ENCODE measurements at places on chromosomes 2 and 18. TPM values are rescaled to one million over a fixed set of nuclear protein-coding genes. Genes with fewer than 3 reads are reported as not detected.

GRCh38 chr2:37676274-37676673, 4.8 kb upstream of the CDC42EP3 start:
- DNase-seq = no peak

DNA sequence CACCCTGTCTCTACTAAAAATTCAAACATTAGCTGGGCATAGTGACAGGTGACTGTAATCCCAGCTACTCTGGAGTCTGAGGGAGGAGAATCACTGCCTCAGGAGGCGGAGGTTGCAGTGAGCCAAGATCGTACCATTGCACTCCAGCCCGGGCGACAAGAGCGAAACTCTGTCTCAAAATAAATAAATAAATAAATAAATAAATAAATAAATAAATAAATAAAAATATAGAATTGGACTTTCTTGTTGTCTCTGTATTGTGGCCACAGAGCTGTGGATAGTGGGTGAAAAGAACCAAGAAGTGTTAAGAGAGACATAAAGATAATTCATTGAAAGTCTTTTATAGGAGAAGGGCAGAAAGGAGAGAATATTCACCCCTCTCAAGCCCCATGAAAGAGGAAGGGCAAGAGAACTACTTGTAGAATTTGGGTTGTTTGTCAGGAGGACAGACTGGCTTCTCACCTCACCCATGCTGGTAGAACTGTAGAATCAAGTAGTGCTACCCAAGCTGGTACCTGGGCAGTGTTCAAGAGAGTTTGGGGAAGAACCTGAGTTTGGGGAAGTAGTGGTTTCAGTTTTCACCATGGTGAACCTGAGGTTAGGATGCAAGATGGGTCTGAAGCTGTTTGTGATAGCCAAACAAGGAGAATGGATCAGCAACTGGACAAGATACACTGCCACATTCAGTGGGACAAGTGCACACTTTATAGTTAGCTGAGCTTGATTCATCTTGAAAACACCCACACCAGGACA, 256.5 kb downstream of the CD226 start:
- DNase-seq = no peak

DNA sequence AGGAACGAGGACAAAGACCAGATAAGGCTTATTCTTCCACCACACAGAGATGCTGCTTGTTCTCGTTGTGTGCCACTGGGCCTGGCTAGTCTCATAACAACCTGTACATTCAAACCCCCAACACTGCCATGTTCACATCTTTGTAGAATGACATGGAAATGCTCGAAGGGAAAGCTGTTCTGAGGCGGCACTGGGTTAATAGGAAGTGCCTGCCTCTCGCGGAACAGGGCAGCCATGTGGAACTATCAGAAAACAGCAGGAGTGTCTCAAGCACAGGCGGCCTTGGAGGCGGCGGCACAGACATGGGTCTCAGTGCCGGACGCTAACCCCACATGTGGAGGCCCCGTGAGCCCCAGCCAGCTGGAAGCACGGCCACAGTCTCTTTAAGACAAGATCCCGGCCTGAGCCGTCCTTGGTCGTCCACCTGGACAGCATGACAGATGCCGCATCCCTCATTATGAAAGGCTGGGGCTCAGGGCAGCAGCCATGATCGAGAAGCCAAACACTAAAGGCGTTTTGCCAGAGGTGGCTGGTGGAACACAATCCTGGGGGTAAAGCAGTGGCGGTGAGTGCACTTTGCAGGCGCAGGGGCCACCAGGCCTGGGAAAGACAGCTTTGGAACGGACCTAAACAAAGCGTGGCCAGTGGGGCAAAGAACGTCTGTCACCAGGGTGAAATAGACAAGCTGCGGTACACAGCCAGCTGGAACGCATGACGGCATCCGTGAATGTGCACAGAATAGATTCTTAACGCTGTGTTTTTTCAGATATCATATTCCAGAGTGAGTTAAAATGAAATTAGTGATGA, 161.0 kb downstream of the HDAC4 start:
- DNase-seq = no peak

DNA sequence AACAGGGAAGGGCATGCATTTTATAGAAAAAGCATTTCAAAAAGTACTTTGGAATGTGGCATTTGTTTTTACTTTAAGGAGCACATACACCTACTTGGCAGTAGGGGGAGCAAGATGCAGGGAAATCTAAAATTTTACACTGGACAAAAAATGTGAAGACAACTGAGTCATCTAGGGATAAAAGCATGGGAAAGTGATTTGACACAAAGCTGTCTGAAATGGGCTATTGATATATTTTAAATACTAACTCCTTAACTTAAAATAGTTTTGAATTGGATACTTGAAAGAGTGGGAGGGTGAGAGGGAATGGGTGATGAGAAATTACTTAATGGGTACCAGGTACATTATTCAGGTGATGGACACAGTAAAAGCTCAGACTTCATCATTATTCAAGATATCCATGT, 15.8 kb downstream of the TMEM200C start:
- DNase-seq = no peak

DNA sequence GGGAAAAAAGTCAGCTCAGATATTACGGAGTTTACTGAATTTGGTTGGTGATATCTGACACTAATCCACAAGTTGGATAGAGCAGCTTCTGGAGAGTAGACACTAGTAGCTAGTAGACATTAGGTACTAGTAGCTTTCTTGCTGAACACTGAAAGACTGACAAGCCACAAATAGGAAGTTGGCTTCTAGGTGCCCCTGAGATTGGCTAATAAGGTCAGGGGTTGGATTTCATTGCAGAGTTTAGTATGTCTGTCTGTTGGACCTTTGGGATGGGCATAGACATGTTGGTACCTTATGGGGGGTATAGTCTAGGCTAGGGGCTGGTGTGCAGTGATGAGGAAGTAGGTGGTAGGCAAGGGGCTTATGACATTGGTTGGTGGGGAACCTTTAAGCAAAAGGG, 164.9 kb upstream of the LRRTM1 start:
- DNase-seq = no peak

DNA sequence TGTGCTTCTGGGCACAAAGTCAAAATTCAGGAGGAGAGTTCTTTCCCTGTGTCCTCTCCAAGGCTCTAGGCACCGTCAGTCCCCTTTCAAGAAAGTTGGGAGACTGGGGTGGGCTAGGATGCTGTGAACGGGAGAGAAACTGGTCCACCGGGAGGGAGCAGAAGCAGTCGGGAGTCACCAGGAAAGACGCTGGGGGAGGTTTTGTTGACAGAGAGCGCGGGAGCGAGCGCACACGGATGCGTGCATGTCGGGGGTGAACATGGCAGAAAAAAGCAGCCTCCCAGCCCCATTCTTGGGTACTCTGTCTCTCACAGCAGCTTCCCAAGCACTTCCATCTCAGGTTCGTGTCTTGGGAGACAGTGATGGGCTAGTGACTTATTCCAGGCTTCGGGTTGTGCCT, 97.1 kb upstream of the PXDN start:
- no peak for DNase-seq

GRCh38 chr2:155099784-155100183, 401.3 kb downstream of the KCNJ3 start:
- peak; percentile 2 for DNase-seq

DNA sequence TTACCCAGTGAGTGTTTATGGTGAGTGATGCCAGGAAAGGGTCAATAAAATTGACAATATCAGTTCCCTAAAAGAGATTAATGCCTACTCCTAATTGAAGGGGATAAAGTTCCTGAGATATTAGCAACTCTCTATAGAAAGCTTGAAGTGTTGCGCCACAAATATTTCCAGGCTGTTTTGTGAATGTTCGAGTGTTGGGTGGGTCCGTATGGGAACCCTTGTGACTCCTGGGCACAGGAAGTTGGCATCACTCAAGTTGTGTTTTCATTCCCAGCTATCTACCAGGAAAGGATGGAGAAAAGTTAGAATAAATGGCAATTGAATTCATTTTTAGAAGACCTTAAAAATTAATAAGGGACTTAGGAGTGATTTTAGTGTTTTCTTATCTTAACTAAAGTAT, 472.7 kb downstream of the THSD7B start:
- DNase-seq = no peak

DNA sequence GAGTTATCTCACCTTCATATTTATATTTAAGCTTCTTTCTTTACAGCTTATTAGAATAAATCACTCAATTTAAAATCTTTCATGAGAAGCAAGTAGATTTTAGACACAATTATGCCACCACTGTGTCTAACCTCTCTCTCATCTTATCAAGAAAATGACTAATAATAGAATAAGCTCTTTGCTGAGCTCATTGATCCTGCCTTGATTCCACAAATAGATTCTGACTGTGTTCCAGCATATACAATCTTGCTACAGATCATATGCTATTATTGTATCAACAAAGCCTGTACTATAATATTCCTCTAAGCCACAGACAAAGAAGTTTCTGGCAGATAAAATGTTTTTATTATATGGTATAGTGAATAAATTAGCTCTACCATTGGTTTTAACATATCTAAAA, 168.7 kb upstream of the GULP1 start:
- no peak for DNase-seq

DNA sequence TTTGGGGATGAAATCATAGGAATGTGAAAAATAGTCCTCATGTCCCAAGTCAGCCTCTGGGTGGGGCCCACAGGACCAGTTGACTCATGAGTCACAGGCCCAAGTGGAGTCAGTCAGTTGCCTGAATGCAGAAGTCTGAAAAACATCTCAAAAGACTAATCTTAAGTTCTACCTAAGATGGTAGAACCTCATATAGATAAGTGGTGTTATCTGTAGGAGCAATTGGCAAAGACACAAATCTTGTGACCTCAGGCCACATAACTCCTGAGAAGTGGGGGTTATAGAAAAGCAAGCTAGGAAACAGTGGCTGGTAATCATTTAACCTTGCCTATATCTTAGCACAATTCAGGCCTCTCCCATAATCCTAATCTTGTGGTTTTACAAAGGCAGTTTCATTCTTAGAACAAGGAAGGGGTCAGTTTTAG, 257.1 kb upstream of the SPOPL start:
- DNase-seq = no peak

GRCh38 chr18:21980744-21981143, 188.6 kb upstream of the GATA6 start:
- DNase-seq = no peak

DNA sequence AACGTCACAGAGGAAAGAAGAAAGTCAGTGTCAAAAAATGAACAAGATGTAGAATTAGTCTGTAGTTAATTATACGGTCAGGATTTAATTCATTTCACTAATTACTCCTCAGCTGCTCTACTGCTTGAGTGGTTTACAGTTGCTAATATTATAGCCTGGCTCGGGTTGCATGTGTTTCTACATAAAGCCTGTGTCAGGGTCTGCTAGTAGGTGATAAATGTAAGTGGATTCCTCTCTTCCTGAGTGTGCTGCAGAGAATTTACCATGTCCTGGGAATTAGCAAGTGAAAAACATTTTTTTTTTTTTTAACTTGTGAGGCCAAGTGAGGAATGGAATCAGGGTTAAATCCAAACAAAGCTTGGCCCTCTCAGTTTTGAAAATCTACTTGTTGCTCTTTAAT, 622.6 kb downstream of the EPHA4 start:
- DNase-seq = no peak

DNA sequence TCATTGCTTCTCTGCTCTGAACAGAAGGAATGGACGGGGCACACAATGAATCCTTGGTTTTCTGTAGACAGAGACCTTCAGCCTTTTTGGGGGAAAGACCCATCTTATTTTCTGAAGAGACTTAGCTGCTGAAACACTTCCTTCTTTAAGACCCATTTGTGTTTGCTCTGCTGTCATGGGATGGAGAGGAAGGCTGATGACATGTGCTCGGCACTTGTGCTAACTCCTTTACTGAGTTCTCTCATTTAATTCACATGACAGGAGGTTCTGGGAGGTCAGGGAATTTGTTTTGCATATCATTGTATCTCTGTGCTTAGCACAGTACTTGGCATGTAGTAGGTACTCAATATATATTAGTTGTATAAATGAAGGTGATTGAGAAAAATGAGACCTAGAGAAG, 39.0 kb downstream of the OXER1 start:
- DNase-seq = no peak

DNA sequence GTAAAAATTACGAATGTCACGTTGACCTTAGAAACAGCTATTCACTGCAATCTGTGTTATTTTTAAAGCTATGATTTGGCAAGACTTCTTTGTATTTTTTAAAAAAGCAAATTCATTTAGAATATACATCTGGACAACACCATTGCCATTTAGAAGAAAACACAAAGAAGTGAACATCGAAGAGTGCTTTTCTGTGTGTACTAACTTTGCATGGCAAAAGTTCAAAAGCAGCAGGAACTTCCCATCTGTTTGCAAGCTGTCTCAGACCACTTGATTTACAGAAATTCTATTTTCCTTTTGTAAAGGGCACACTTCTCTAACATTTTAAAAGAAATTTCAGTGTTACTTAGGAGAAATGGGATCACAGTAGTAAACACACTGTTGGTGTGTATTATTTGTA, 145.9 kb downstream of the CALCRL start:
- DNase-seq = no peak

DNA sequence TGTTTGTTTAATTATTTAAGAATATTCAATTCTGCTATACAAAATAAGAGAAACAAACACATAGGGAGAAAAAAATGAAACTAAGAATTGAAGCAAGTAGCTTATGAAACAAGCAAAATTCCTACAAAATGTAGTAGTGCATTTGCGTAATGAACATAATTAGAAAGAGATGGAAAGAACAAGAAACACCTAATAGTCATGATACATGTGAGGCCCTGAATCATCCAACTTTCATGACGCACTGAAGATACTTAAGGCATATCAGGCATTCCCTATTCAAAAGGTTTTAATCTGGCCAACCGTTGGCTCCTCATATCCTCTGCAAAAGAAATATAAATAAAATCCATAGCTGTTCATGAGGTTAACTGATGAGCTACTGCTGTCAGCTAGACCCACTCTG, 14.5 kb upstream of the NAB1 start:
- DNase-seq = no peak

DNA sequence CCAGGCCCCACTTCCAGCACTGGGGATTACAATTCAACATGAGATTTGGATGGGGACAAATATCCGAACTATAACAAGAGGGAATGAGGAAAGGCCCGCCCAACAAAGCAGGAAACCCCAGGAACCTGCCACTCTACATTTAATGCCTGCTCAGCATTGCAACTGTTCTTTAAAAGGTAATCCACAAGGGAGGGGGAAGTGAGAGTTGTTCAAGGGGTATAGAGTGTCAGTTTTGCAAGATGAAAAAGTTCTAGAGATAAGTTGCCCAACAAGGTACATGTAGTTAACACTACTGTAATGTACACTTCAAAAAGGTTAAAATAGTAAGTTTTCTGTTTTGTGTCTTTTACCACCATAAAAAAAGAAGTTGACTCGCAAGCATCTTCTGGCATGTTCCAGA, 137.6 kb downstream of the MBD2 start:
- DNase-seq = no peak

DNA sequence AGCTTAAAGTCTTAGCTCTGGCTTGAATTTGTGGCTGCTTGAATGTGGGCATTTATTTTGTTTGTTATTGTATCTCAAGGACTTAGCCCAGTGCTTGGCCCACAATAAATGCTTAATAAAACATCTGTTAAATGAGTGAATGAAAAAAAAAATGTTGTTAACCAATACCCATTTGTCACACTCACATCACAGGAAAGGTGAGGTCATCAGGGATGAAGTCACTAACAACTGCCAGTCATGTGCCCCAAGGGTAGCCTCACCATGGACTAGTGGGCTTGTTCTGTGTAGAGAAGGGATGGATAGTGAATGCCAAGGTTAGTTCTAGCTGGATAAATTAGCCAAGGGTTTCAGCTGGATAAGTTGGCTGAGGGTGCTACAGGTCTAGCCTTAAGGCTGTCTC, 3.0 kb downstream of the NRBP1 start:
- DNase-seq = no peak

Gene MZT2B
- 198 TPM for polyA plus RNA-seq

Gene TIGD1
- polyA plus RNA-seq = 12.0 TPM

Gene SLC23A3
- 24.8 TPM for polyA plus RNA-seq

Gene MOCOS
- 1.6 TPM for polyA plus RNA-seq

All from left renal pelvis (tissue), 4 donors.